Vagina (tissue), 2 donors: ENCODE measurements at places on chromosomes 11 and 22.

GRCh38 chr11:68169442-68169841, 43.7 kb downstream of the KMT5B start:
- no peak for DNase-seq

- no peak for DNase-seq
These were observed 161.1 kb upstream of the CCDC179 start for GRCh38 chr11:23021287-23021863.

GRCh38 chr22:48612077-48612995, 1215.3 kb downstream of the BRD1 start:
- no peak for DNase-seq

DNA sequence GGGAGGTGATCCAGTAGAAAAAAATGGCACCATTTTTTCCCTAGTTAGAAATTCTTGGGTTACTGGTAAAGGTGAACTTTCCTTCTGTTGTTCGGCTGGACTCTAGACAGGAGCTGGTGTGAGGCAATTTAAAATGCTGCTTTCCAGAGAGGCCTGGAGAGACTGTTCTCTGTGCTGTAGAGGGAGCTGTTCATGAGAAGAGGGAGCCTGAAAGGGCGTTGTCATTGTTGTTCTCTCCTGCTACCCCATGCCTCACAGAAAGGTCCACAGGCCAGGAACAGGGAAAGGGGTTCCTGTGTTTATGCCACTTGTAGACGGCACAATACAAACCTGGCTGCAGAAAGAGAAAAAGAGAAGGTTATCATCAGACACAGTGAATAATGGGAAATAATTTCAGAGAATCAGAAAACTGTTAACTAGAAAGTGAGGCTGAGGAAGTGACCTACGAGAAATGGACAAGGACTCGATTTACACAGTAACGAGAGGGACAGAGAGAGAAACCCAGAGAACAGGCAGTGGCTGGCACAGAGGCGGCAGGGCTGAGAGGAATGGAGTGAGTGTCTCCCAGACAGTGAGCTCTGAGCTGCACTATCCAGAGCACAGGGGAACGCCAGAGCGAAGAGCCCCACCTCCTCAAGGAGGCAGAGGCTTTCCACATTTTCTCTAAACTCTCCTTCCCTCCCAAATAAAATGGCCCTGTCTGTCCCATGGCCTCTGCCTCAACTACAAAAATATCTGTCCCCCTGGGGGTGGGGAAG, 109.2 kb downstream of the RRM1 start:
- no peak for DNase-seq

DNA sequence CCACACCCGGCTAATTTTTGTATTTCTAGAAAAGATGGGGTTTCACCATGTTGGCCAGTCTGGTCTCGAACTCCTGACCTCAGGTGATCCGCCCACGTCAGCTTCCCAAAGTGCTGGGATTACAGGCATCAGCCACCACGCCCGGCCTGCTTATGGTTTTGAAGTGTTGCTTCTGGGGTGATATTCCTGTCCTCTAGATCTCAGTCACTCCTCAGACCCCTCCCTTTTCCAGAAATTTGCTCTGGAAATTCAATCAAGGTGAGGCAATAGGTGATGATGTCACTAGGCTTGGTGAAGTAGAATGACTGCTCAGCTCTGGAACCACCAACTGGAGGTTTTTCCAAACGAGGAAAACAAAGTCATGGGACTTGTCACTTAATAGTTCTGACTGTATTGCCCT, 36.6 kb upstream of the CREB3L1 start:
- no peak for DNase-seq

DNA sequence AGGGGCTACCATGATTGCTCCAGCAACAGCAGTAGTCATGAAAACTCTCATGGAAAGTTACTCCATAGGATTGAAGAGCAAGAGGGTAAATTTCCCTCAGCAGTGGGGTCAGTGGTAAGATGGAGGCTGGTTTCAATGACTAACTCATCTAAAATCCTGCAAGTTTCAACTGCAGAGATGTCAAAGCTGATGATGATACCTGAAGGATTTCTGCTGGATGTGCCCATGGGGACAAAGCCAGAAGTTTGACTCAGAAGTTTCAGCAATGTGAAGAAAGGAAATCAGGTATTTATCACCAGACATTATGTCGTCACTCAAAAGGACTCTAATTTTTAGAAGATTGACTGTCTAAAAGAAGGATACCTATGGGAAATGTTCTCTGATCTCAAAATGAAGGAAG, 29.1 kb downstream of the RAB38 start:
- DNase-seq, result no peak
